ENCODE measurements at places on chromosomes 12 and 14.

DNA sequence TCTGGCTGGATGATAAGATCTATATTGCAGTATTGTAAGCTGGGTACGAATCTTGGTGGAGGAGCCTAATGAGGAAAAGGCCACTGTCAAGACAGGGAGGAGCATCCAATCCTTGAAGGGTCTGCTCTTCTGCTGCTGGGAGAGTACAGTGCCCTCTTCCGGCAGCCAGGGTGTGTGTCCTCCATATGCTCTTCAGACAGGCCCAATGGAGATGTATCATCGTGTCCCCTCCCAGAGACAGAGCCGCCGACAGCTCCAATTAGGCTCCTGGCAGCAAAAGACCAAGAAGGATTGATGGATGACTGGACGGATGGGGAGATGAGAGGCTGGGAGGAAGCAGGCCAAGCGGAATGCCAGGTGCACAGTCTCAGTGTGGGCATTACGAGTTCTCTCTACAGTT, 51.6 kb upstream of the PIWIL1 start:
- DNase-seq = no peak

GRCh38 chr14:65237023-65237814, 134.9 kb upstream of the MAX start:
- DNase-seq = peak; percentile 9

- DNase-seq = no peak
These were observed 113.2 kb downstream of the MSRB3 start for GRCh38 chr12:65391711-65392110.

GRCh38 chr12:30795410-30796312, 40.9 kb upstream of the CAPRIN2 start:
- peak; percentile 73 for DNase-seq

DNA sequence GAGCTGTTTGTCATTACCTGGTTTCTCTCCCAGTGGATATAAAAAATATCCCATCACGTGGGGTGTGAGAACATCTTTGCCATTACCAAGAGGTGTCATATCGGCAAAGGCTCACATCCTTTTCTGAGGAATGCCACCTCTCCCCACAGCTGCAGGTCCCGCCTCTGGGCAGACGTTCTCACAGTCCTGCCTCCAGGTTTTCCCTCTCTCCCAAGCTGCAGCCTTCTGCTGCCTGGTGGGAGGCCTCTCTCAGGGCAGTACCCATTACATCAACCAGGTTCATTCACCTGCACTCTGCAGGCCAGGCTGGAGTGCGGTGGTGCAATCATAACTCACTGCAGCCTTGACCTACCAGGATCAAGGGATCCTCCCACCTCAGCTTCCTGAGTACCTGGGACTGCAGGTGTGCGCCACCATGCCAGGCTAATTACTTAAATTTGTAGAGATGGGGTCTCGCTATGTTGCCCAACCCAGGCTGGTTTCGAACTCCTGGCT, 15.0 kb upstream of the TMEM119 start:
- DNase-seq = no peak

DNA sequence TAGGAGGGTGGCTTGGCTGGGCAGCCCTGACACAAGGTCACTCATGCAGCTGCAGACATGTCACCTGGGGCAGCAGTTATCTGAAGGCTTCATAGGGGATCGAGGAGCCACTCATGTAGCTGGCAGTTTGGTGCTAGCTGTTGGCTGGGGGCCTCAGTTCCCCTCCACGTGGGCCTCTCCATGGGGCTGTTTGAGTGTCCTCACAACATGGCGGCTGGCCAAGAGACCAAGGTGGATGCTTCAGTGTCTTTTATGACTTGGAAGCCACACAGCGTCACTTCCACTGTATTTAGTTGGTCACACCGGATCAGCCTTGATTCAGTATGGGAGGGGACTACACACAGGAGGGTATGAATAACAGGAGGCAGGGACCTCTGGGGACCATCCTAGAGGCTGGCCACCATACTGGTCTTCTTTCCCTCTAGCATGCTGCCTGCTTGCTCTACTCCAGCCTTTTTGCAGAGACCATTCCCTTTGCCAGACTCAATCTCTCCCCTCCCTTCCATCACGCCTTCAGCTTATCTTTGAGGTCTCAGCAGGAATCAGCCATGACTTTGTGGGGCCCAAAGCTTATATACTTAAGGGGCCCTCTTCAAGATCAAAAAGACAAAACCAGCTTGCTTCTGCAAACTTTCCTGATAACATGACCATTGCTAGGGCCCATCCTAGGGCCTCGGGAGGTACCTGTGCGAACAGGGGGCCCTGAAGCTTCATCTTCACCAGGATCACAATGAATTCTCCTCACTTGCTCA, 53.4 kb downstream of the RPH3A start:
- no peak for DNase-seq

- DNase-seq = no peak
These were observed 35.0 kb downstream of the TXNRD1 start for GRCh38 chr12:104250366-104251125.

- peak; percentile 48 for DNase-seq
These were observed 14.2 kb upstream of the PLXNC1 start for GRCh38 chr12:94133964-94134795.

DNA sequence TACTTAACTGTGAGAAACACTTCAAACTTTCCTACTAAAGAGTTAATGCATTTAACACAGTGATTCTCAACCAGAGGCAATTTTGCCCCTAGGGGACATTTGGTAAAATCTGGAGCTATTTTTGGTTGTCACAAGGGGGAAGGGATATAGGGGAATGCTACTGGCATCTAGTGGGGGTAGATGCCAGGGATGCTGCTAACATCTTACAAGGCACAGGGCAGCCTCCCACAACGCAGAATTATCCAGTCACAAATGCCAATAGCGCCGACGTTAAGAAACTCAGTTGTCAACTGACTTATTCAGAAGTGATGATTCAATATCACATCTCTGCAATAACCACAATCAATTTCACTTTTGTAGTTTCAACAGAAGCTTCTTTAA, 2.0 kb downstream of the EEA1 start:
- peak; percentile 66 for DNase-seq

DNA sequence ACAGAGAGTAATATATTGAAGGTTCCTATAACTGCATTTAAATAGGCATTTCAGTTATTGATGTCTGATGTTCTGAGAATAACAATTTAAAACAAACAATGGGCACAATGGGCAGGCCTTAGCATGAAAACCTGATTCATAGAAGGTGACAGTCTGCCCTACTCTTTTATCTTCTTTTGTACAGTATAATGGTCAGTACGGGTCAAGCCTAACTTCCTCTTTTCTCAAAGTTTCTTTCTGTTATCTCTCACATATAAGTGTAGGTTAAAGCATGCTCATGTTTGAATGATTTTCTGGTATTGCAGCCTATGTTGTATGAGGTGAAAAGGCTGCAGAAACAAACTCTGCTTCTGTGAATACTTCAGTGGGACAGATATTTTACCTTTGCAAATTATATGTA, 14.2 kb downstream of the FKBP3 start:
- no peak for DNase-seq

DNA sequence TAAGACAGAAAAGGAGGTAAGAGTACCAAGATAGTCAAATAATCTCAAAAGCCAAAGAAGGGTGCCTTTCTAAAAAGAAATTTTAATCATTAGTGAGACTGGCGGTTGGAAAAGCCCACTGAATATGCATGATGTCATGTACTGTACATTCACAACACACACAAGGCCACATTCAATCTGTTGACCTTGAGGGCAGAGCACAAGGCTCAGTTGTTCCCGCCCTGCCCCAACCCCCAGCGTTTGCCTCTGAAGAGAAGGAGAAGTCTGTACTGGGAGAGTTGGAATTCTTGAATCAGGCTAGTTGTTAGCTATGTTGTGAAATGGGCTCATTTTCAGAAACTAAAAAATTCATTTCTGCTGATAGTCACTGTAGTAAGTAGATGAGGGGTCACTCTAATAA, 50.2 kb upstream of the NID2 start:
- DNase-seq = no peak

GRCh38 chr14:95526483-95527386, 8.1 kb upstream of the GLRX5 start:
- DNase-seq = no peak

DNA sequence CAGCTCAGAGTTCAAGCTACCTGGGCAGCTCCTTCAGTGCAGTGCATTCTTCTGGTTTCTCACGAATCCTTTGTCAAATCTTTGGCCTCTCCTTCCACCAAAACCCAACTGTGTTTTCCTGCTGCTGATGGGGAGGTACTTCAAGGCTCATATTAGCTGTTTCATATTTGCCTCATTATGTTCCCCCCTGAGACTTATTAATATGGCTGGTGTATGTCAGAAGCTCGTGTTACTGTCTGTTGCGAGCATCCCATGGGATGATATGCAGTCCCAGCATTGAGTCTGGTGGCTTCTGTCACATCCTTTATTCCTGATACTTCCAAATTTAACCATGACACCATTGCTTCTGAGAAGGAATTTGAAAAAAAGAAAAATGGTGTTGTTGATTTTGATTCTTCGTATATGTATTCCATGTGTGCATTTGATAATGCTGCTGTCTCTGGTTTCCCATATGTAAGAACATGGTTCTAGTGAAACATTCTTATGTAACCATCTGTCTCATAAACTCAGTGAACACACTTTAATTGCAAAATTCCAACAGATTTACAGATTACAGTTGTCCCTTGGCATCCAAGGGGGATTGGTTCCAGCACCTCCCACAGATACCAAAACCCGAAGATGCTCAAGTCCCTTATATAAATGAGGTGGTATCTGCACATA, 149.1 kb downstream of the KICS2 start:
- DNase-seq = no peak

GRCh38 chr14:54681811-54682261, 114.9 kb downstream of the SAMD4A start:
- DNase-seq = peak; percentile 80

GRCh38 chr12:114852976-114853529, 169.1 kb upstream of the TBX3 start:
- no peak for DNase-seq

DNA sequence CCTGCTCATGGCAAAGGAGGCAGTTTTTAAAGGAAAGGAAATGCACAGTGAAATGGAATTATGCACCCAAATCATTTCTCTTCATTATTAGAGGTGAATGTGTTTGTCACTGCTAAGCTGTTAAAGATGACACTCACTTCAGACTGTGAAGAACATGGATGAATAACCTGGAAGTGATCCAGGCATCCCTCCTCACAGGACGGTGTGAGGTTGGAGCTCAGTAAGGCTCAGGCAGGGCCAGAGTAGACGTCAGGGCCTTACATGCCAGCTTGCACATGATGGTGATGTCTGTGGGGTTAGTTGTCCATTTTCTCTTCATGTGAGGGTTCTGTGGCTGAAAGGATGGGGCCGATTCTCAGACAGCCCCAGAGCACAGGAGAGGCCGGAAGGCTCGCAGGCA, 273.1 kb downstream of the PCNX1 start:
- no peak for DNase-seq

GRCh38 chr12:50699940-50700339, 64.0 kb upstream of the ATF1 start:
- no peak for DNase-seq

DNA sequence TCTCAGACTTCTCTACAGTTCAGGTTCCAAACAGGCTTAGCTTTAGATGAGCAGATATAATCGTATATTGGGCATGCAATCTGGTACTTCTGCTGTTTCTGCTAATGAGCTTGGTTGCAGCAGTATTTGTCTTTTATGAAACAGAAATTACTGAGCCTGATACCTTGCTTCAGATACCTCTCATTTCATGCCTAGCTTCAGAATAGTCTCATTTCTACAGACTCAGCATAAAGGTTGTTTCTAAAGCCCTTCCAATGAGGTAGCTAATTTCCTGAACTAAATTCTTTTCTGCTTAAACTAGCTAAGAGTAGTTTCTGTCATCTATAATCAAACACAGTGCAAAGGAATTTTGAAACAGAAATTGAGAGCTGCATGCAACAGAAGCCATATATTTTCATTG, 275.0 kb upstream of the KITLG start:
- no peak for DNase-seq

GRCh38 chr12:6854036-6854435, 2.1 kb downstream of the USP5 start:
- no peak for DNase-seq

GRCh38 chr12:82635263-82635662, 51.4 kb upstream of the TMTC2 start:
- no peak for DNase-seq

DNA sequence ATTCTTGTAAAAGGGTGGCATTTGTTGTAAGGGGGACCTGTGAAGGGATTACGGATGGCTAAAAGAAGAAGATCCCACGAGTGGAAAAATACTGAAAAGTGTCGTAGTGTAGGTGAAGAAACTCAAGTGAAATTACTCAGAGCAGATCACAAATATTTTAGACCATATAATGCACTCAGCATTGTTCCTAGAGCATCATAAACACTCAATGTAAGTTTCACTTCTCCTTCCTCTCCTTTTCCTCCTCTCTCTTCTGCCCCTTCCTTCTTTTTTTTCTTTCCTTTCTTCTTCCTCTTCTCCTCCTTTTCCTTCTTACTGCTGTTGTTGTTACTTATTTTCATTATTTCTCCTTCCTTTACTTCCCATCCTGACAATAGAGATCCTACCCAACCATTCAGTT, 445.6 kb downstream of the ADAMTS20 start:
- no peak for DNase-seq

DNA sequence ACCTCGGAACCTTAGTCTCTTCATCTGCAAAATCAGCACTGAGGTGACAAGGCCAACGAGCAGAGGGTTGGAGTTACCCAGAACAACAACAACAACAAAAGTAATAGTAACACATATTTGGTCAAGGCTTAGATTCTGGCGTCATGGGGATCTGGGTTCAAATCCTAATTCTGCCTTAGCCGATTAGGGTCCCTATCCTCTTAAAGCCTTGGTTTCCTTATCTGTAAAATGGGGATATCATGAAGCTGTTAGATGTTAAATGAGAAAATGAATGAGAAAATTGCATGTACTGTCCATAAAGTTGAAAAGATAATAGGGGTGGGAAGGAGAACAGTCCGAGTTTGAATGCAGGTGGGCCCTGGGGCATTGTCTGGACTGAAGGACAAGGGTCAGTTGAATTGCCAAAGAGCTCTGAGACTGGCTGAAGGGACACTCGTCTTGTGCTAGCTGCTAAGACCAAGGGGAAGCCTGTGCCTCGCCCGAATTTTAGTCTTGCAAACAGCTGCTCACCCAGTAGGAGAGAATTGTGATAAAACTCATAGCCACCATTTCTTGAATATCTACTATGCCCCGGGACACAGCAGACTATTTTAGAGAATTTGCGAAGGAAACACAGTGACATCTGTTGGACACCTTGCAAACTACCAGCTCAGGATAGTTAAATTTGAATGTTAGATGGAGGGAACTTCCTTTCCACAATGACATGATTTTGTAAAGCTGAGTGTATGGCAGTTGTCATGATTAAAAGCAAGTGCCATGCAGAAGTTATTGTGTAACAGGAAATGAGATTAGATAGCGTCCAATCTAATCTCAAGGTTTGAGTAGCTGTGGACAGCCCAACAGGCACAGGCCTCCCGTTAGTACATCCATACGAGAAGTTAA, 6.8 kb upstream of the HNF1A start:
- peak; percentile 64 for DNase-seq

GRCh38 chr12:103637021-103637420, 49.9 kb downstream of the STAB2 start:
- DNase-seq = no peak

Data from HFFc6 (cell line).